ENCODE measurements at places on chromosomes 3 and 15.

DNA sequence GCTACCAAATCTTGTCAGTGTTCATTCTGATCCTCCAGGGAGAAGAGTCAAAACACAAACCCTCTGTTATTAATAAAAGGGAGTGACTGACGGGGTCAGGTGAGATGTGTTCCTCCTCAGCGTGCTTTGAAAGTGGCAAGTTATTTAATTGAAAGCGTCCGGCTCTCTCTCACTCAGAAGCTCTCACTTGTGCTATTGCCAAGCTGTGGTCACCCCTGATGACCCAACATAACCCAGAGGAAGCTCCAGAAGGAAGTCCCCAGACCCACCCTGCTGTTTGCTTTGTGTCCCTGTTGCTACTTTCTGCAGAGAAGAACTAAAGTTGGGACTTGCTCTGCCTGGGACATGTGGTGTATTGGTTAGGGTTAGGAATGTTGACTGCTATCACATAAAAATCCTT is 235.6 kb downstream of the EDEM1 start:
- DNase-seq, result no peak

DNA sequence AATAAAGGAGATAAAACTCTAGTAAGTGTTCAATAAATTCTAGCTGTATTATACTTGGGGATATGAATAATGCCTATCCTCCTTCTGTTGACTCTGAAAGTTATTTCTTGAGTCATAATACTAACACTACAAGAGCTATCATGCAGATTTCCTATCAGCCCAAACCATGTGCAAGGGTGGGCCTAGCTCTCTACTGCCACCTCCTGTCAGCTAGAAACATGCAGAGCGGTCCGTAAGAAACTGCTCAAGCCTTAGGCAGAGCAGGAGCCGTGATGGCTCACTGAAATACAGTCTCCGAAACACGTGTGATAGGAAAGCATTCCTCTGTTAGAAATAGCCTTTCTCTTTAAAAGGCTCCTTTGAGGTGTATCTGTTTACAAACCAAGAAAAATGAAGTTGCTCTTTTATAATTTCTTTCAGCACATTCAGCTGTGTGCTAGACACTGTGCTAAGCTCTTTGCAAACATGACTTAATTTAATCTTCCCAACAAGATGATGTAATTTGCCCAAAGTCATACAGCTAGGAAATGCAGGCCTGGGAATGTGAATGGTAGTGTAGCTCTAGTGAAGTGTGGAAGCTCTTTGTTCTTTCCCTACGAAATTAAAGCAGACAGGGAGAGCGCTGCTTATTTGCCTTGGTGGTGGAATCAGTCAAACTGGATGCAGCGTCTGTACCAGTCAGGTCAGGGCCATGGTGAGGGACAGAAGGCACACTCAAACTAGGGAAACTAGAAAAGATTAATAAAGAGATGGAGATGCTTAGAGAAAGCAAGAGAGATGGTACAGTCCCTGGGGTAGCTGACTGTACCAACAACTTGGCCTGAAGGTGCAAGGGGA is 43.1 kb downstream of the MTHFS start:
- DNase-seq, result peak; percentile 24

GRCh38 chr15:84910928-84911623 is 26.6 kb downstream of the SLC28A1 start:
- DNase-seq, result no peak

GRCh38 chr3:187292631-187293515 is 1.3 kb upstream of the MASP1 start:
- no peak for DNase-seq

DNA sequence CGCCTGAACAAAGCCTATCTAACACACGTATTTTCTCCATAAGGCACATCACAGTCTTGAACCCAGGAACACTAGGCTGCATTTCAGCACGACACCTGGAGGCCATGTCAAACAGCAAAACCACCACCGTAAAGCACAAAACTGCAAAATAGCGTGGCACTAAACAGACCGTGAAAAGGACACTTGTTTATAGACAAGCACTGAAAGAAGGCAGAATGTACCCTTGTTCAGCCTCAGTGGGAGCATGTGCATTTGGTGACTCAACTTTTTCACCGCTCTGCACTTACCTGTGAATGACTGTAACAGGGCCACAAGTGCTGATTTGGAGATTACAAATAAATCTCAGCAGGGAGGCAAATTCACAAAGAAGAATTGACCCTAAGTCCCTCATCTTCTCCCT is 80.8 kb downstream of the ISG20 start:
- DNase-seq, result no peak

GRCh38 chr3:73401059-73401458 is 223.7 kb downstream of the PDZRN3 start:
- no peak for DNase-seq

DNA sequence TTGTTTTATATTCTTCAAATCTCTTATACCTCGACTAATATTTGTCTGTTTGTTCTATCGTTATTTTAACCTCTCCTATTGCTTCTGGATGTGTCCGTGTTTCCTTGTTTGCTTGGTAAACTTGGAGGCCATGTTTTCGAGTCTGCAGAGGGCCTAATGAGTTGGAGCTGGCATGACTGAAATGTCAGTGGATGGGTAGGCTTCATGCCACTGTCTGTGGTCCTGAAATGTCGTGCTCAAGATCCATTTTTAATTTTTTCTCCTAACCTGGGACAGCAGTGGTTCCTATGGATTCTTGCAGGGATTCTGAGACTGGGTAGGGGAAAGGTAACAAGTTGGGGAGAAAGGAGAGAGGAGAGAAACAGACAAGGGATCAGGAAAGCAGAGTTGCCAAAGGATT is 18.8 kb upstream of the GASK1A start:
- DNase-seq, result no peak

- no peak for DNase-seq
Observed at GRCh38 chr15:54282228-54282836, 304.1 kb downstream of the UNC13C start.

DNA sequence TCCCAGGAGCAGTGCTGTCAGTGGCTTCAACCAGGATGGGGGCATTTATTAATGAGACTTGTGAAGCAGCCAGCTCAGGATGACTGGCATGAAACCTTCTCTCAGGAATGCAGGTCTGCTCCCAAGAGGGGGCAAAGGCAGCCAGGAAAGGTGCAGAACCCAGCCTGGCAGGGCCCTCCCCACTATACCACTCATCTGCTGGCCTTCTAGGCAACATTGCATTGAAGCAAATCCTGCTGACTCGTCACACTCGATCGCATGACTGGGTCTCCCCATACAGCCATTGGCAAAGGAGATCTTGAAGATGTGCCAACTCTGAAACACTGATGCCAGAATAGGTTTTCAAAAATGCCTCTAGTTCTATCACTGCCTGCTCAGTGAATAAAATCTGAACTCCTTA is 65.7 kb upstream of the CMTM7 start:
- DNase-seq, result no peak

DNA sequence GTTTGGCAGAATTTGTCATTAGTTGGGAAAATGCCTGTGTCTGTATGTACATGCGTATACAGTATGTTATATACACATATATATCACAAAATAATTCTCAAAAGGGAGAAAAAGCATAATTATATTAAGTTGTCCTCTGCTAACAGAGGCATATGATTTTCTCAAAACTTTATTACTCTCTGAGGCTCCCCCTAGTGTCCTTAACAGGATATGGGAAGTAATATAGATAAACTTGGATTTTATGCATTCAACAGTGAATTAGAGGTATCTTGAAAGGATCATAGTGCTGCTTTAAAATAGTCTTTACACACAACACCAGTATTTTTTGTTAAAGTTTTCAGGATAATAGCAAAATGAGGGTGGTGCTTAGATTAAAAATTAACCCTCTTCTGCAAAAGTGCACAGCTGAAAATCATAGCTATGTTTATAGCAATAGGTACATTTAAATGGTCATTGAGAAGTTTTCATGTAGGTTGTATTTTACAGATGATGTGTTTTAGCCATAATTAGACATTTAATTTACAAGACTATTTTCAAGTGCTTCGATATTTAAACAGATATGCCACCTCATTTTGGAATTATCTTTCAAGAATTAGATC is 454.0 kb upstream of the ROBO2 start:
- no peak for DNase-seq

- DNase-seq, result peak; percentile 29
Observed at GRCh38 chr3:184085389-184085852, 11.4 kb upstream of the HTR3E start.

DNA sequence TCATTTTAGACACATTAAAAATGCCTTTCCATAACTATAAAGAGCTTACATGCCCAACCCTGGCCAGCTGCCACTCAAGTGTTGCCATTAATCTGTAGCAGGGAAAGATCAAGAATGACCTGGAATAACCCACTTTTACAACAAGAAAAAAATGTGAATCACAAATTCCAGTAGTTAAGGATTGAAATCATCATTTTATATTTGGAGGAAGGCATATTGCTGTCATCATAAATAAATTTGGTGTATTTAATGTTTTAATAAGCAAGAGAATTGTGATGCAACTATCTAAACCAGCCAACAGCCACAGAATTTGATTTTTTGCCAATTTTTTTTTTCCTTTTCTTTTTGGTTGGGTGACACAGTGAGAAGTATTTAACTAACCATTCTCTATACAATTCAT is 240.0 kb upstream of the SEMA6D start:
- DNase-seq, result no peak

DNA sequence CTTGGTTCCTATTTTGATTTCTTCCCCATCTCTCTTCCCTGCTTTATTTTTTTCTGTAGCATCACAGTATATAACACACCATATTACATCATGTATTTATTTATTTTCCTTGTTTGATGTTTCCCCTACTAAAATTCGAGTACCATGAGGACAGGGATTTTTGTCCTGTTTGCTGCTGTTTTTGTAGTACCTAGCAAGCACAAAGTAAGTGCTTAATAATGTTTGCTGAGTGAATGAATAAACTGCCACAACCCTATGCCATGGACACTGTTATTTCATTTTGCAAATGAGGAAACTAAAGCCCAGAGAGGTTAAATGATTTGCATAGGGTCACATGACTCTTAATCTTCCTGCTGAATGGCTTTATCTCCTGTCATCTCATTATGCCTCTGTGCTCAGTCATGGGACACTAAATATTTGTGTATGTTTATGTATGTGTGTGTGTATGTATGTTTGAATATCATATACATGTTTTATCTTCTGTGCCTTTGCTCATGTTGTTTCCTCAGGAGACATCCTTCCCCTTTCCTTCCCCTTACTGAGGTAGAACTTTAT is 26.1 kb upstream of the MGA start:
- DNase-seq, result no peak

GRCh38 chr15:100230784-100231183 is 111.0 kb downstream of the ADAMTS17 start:
- DNase-seq, result no peak

DNA sequence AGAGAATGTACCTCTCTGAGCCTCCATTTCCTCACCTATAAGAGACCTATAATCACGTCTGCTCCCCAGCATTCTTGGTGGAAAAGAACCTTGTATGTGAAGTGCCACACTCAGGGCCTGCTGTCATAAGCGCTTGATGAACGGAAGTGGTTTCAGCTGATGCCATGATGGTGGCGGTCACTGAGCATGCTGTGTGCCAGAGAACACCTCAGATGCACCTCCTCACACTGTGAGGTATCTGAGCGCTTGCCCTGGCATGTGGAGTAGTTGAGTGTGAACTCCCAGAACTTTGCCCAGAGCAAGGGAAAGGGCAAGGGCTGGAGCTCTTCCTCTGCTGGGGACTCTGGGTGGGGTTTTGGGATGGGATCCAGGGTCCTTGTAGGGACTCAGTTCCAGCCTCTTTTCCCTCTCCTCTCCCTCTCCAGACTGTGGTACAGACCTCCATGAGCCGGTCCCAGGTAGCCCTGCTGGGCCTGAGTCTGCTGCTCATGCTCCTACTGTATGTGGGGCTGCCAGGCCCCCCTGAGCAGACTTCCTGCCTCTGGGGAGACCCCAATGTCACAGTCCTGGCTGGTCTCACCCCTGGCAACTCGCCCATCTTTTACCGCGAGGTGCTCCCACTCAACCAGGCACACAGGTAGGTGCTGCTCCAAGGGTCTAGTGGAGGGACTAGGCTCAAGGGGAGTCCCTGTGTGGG is 2.7 kb downstream of the ABHD14A start:
- DNase-seq, result no peak

DNA sequence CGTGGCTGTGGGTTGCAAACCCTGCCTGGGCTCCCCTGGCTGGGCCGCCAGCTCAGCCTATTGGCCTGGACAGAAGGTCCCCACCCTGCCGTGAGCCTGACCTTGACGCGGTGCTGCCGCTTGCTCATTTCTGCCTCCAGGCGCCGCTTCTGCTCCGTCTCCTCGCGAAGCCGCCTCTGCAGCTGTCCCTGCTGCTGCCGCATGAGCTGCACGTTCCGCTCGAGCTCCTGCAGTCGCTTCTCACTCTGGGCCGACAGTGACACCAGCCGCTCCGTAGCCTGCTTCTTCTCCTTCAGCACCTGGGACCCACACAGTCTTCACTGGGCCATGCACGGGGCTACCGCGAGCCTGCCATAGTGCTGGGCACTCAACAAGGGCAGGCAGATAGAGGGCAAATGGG is 21.7 kb downstream of the KIF7 start:
- no peak for DNase-seq

DNA sequence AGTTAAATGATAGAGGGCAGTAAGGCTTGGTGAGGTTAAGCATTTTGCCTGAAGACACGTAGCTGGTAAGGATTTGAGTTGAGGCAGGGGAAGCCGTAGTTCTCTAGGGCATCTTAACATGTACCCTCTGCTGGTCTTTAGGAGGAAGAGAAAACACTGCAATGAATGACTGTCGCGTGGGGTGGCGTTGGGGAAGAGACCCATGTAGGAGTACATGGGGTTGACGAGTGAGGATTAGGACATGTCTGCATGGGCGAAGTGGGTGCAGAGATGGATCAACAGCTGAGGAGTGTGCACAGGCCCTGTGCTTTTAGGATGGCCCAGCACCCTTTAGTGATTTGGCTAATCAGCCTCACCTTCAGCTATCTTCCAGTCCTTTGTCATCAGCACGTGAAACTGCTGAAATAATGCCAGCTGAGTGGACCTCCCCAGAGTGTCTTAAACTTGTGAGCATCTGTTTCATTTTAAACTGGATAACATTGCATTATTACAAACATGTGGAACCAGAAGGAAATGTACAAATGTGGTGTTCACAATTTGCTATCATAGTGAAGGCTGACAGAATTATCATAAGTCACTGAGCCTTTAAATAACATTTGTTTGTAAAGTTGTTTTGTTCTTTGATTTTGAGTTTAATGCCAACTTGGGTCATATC is 15.3 kb downstream of the P2RY14 start:
- no peak for DNase-seq

GRCh38 chr3:71973274-71974030 is 188.5 kb upstream of the PROK2 start:
- no peak for DNase-seq

DNA sequence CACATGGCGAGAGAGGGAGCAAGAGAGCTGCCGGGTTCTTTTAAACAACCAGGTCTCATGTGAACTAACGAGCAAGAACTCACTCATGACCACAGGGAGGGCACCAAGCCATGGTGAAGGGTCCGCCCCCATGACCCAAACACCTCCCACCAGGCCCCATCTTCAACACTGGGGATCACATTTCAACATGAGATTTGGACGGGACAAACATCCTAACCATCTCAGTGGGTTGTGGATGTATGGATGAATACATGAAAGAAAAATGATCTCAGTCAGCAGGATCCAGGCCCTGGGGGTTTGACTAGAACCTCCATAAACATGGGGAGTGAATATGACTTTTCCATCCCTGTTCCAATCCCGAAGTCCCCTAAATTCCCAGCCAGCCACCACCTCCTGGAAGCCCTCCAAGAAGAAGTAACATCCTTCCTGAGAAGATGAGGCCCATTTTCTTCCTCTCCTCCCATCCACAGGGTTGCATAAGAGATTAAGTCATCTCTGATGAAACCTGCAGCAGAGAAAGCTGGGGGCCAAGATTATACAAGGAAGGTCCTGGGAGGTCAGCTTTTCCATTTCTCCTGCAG is 9.5 kb downstream of the CAV3 start:
- DNase-seq, result no peak

All from SW 1271 (cell line).